Right atrium auricular region (tissue), 2 donors: ENCODE measurements at places on chromosomes 12 and 14.
A peak's percentile ranks its signal among the peaks of the same experiment; 100 is the strongest.

- H3K27ac ChIP-seq, result no peak overlapping the region
- no peak for DNase-seq
- no peaks in the 10 kb centered on the region for H3K4me1 ChIP-seq
- H3K36me3 ChIP-seq, result no peaks in the 10 kb centered on the region
These were observed 94.3 kb downstream of the OTX2 start for GRCh38 chr14:56715938-56716337.

- DNase-seq, result no peak
- H3K36me3 ChIP-seq, result no peaks in the 10 kb centered on the region
- no peaks in the 10 kb centered on the region for H3K4me1 ChIP-seq
- H3K4me3 ChIP-seq, result no peak overlapping the region
- H3K27me3 ChIP-seq, result no peaks in the 10 kb centered on the region
These were observed 5.6 kb downstream of the TMED10 start for GRCh38 chr14:75170772-75171171.

DNA sequence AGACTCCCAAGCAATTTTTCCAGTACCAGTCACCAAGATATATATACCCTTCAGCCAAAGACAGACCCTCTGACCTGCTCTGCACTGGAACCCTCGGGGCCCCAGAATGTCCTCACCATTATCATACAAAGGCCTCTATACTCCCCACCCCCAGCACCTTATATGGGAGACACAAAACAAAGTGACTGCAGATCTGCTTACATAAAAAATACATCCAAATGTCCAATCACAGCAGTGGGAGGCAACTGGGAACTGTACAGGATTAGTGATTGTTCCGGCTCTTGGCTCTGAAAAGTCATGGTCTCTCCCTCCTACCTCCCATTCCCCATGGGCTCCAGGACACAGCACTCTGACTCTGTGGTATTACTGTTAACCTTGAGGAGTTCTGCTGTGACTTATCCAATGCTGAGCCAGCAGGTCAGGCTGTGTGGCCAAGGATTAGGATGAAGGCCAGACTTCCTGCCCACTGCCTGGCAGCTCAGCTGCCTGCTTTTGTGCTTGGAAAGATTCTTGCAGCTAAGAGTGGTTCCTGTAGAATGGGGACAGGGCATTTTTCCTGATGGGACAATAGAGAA is 13.7 kb downstream of the OXA1L start:
- no peaks in the 10 kb centered on the region for H3K36me3 ChIP-seq
- no peaks in the 10 kb centered on the region for H3K4me1 ChIP-seq
- no peaks in the 10 kb centered on the region for H3K27me3 ChIP-seq

- H3K27me3 ChIP-seq, result no peaks in the 10 kb centered on the region
- H3K4me1 ChIP-seq, result peaks cover 20% of the 10 kb centered on the region
- H3K27ac ChIP-seq, result no peak overlapping the region
- no peak for DNase-seq
These were observed 147.9 kb downstream of the PPM1H start for GRCh38 chr12:62787023-62787422.

DNA sequence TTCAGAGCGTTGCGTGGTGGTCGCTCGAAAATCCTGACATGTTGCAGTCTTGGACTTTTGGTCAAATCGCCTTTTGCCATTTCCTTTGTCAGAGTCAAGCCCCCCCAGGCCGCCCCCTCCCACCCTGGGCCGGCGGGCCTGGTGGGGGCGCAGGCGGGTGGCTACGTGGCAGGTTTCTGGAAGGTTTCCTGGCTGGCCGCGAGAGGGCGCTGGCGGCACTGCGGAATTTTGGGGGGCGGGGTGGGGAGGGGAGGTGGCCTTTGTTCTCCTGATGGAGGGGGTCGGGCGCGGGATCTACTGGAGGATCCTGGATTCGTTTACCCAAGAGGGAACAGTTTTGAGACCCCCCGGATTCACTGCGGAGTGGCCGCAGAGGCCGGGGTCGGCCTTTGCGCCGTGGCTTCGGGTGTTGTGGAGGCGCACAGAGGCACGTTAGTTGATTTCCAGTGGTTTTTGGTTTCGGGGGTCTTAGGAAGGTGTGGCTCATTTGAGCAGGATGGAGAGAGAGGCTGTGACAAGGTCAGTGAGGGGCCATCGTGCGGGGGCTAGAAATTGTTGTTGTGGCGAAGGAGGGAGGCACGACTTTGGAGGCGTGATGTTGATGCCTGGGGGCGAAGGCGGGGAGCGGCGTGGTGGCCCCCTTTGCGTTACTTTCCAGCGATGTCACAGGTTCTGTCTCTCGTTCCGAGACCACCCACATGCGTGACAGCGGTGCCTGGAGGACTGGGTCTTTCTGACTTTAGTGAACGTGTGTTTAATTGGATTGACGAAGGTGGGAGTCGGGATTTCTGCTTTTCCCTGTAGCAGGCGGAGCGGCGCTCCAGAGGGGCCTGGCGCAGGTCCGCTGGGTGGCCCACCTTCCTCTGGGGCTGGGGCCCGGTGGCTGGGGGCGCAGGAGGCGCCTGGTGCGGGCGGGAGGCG is 1.4 kb downstream of the MEG3 start:
- peak overlapping the region; percentile 37 for H3K4me3 ChIP-seq
- H3K27me3 ChIP-seq, result no peaks in the 10 kb centered on the region
- H3K36me3 ChIP-seq, result no peaks in the 10 kb centered on the region
